ENCODE measurements at places on chromosomes 13 and 19.

- DNase-seq = peak; percentile 36
These were observed 14.2 kb upstream of the LATS2 start for GRCh38 chr13:21075379-21076249.

DNA sequence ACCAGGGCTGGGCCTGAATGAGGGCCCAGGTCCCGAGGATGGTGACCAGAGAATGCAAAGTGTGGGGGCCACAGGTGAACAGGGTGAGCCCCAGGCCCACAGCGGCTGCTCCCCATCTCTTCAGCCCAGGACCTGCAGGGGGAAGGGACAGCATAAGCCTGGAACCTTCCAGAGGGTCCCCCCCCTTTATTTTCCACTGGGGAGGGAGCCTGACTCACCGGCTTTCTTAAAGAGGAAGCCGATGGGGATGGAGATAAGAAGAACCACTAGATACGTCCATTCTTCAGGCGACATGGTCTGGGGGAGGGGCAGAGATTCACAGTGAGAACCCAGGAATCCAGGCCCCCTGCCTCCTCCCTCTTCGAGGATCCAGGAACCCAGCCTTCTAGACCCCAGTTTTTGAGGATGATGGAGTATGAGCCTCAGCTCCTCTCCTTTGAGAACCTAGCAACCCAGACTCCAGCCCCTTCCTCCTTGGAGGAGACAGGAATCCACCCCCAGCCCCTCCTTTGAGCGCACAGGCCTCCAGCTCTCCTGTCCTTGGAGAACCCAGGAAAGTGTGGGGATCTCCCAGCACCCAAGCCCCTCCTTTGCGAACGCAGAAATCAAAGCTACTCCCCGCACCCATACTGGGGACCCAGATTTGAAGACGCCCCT, 1.0 kb downstream of the MBOAT7 start:
- DNase-seq = no peak

DNA sequence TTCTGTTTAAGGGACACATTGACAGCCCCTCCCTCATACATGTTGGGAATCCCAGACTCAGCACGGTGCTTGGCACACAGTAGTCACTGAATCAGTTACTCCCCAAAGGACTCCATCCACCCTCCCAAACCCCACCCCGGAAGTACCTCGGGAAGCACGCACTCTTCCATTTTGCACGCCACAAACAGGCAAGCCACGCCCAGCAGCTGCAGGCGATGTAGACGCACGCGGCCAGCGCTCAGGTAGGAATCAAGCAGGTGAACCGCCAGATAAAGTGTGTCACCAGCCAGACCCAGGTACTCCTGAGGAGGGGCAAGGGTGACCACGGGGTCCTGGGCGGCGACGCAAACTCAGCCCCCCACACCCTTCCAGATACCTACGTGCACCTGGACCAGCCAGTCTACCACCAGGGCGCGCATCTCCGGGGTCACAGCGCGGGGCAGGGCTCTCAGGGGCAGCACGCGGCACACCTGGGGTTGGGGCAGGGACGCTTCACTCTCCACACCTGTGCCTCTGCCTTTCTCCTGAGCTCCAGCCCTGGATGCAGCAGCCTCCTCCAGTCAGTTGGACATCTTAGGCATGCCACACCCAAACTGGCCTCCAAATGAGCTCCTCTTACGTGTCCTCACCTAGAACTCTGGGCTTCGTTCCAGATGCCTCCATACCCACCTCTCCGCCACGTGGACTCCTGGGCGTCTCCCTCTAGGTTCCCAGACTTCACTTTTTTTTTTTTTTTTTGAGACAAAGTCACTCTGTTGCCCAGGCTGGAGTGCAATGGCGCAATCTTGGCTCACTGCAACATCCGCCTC, 1.9 kb downstream of the CCNP start:
- DNase-seq = no peak

DNA sequence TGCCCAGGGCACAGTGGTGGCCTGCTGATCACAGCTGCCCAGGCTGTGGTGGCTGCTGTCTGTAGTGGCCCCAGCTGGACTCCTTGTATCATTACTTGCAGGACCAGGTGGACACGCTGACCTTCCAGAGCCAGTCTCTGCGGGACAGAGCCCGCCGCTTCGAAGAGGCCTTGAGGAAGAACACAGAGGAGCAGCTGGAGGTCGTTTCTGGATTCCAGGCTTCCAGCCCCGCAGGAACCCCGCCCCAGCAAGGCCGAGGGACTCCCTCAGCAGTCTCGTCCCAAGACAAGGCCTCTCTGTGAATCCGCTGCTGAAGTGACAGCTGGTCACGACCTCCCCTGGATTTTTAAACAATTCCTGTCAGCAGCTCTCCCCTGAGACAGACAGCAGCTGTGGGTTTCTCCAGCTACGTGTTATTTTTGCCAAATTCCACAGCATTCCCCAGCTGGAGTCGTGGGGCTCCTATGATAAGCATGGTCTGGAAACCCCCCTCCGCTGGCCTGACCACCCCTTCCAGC, 98.3 kb downstream of the SLC7A1 start:
- no peak for DNase-seq

DNA sequence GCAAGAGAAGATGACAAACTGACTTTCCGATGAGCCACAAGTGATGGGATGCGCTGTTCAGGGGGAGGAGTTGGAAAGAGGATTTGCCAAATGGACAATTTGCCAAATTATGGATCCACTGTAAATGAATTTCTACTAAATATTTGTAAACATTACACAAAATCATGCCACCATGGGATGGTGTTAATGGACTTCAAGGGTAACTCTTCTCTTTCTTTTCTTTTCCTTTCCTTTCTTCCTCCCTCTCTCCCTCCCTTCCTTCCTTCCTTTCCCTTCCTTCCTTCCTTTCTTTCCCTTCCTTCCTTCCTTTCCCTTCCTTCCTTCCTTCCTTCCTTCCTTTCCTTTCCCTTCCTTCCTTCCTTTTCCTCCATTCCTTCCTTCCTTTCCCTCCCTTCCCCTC, 76.0 kb upstream of the PEG3 start:
- DNase-seq = no peak

GRCh38 chr19:16335226-16335625, 10.6 kb downstream of the KLF2 start:
- DNase-seq = no peak

DNA sequence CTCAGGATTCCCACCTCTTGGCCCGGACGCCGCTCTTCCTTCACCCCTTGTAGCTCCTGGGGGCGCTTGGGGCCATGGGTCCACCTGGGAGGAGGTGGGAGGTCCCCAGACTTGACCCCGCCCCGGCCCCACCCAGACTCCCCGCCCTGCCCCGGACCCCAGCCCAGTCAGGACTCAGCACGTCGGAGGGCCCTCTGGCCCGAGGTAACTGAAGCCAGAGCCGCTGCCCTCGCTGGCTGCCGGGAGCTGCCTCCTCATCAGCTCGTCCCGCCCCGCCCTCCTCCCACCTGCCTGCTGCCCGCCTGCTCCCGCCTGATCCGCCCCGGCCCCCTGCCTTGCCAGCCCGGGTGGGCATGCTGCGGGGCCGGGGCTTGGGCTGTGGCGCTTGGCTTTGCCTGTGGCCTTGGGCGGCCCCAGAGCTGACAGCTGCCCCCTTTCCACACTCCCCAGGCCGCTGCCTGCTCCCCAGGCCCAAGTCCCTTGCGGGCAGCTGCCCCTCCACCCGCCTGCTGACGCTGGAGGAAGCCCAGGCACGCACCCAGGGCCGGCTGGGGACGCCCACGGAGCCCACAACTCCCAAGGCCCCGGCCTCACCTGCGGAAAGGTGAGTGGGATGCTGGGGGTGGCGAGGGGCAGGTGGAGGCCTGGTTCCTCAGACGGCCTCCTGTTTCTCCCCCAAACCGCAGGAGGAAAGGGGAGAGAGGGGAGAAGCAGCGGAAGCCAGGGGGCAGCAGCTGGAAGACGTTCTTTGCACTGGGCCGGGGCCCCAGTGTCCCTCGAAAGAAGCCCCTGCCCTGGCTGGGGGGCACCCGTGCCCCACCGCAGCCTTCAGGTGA, 9.4 kb downstream of the ARHGAP33 start:
- DNase-seq = no peak

- DNase-seq = no peak
These were observed 34.2 kb downstream of the MBNL2 start for GRCh38 chr13:97256343-97256783.

GRCh38 chr19:30682146-30682998, 310.2 kb downstream of the ZNF536 start:
- no peak for DNase-seq

GRCh38 chr13:49657241-49657641, 28.9 kb downstream of the ARL11 start:
- DNase-seq = no peak

DNA sequence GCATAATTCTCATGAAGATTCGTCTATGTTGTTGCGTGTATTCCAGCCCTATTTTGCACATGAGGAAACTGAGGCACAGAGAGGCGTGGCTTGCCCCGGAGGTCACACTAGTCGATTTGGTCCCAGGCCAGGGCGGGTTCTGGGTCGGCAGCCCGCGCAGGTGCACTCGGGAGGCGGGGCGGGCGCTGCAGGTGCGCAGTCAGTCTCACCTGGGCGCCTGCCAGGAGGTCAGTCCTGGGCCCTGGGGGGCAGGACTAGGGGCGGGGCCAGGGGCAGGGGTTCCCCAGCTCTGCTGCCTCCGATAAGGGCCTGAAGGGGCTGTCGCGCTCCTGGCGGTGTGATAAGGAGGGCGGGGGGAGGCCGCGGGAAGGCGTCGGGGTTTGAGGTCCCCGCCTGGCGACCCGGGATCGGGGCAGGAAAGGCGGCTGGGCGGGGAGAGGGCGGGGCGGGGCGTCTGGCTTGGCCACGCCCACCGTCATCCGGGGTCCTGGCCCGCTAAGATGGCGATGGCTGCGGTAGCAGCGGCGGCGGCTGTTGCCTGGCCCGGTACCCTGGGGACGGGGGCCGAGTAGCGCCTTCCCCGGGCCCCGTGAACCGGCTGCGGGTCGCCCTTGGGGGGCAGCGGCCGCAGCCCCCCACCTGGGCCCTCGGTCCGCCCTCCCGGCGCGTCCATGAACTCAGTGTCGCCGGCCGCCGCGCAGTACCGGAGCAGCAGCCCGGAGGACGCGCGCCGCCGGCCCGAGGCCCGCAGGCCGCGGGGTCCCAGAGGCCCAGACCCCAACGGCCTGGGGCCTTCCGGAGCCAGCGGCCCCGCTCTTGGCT, at the start of gene ATG4D:
Gene ATG4D (plus strand): TSS at position 485 of the 822 bp plus-strand sequence. CDS start 187 bp downstream, at position 672.
- DNase-seq = peak; percentile 79

- no peak for DNase-seq
These were observed 97.5 kb downstream of the INSR start for GRCh38 chr19:7196763-7197118.

DNA sequence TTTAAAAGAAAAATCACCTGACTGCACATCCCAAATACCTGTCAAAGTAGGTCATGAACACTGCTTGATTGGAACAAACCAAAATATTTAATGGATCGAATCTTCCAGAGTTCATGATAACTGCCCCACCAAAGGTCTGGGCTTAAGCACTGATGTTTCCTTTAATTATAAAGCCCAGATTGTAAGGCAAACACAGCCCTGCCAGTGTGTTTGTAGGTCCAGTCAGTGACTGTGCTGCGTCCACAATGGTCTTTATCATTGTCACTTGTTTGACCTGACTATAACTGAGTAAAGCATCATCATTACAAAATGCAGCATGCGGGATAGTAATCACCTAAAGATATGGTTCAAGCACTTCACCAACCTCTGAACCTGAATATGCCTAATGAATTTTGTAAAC, 63.3 kb downstream of the IRS2 start:
- no peak for DNase-seq

DNA sequence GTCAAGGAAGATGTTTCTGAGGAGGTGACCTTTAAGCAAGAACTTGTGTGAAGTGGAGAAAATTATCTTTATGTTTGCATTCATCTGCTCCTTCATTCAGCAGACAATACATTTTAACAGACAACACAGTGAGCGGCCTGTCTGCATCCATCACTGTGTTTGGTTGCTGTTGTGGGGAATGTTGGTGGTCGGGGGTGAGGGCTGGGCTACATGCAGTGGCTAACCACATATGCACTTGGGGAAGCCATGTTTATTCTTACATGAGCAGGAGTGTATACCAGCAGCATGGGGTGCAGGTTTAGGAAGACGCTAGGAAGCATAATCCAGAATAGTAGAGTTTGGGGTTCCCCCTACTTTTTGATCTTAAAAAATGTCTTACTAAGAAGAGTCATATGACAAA, 66.4 kb downstream of the DHRS12 start:
- no peak for DNase-seq

GRCh38 chr19:31223740-31224534, 125.3 kb downstream of the TSHZ3 start:
- no peak for DNase-seq

DNA sequence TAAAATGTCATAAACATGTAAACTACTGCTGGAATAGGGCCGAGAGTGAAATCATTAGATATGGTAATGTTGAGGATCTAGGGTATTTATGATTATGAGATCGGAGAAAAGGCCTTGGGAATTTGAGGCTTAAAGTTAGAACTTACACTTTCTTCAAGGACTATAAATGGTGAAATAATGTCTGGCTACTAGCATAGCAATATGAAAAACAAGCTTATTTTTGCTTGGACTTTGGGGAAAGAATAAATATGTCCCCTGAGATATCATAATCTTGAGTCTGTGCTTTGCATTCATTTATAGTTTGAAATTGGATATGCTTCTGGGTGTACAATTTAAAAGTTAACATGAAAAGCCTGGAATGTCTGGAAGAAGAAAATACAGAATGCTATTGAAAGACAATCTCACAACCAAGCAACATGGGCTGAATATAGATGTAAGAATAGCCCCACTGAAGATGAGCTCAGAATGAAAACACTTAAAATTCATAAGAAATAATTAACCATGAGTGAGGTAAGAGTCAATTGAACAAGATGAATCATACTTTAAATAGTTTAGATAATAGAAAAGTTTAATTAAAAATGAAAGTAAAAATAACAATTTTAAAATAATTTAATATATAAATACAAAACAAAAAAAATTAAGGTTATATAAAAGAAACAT, 1555.4 kb upstream of the MIR17HG start:
- no peak for DNase-seq

- DNase-seq = no peak
These were observed 2.2 kb downstream of the DMPK start for GRCh38 chr19:45780146-45780447.

- no peak for DNase-seq
These were observed 7.3 kb downstream of the EPSTI1 start for GRCh38 chr13:42984691-42985090.

GRCh38 chr13:28566283-28566682, 71.4 kb upstream of the FLT1 start:
- DNase-seq = no peak

DNA sequence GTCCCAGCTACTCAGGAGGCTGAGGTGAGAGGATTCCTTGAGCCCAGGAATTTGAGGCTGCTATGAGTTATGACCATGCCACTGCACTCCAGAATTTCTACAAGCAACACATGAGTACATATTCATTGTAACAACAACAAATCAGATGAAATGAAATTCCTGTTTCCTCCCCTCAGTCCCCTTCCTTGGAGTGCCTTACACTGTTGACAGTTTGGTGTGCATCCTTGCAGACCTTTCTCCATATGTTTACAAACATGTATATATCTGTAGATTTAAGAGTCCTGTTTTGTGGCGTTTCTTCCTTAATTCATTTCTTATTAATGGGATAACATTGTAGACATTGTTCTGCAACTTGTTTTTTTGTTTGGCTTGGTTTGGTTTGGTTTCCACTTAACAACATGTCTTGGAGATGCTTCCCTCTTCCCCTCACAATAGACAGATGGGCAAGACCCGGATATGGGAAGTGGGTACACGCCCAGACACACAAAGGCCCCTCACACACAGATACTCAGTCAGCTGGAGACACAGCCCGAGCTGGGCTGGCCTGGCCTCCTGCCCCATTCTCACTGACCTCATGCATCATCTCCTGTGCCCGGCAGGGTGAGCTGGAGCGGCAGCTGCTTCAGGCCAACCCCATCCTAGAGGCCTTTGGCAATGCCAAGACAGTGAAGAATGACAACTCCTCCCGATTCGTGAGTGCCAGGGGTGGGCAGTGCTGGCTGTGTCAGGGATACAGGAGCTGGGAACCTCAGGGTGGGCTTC, 21.7 kb downstream of the MYH14 start:
- DNase-seq = no peak

GRCh38 chr19:48329167-48329891, 4.0 kb downstream of the EMP3 start:
- peak; percentile 43 for DNase-seq
